ENCODE measurements at places on chromosomes 12 and 14.

- no peak for DNase-seq
Observed at GRCh38 chr12:12645485-12645884, 33.8 kb downstream of the CREBL2 start.

DNA sequence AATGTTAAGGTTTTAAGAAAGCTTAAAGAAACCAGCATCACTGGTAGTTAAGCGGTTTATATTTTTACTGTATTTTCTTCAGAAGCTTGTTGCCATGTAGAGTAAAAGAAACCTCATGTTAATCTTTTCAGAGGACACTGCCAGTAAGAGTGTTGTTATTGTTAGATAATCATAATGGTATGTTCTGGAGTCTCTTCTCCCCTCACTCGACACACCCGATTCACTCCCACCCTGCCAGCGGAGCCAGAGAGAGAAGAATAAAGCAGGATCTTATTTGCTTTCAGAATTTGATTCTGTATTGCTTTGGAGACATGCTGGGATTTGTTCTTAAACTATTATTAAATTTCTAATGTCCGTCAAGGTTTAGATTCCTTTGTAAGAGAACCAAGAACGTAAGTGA, 113.7 kb downstream of the SAMD4A start:
- no peak for DNase-seq

GRCh38 chr12:76346798-76347420, 1.3 kb downstream of the BBS10 start:
- DNase-seq, result no peak

DNA sequence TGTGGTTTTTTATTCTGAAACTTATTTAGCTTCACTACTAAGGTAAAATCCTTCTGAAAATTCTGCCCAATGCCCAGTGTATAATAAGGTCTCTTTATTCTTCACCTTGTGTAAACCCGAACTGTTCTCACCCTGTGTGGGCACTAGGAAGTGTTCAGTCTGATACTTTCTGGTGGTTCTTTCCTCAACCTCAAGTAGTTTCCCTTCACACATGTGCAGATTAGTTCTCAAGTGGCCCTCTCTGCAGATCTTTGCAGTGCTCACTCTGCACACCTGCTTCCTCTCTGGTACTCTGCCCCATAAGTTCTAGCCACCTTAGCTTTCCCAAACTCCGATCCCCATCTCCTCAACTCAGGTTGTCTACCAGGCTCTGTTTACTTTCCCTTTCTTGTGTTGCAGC, 61.6 kb downstream of the RAD51B start:
- DNase-seq, result no peak

DNA sequence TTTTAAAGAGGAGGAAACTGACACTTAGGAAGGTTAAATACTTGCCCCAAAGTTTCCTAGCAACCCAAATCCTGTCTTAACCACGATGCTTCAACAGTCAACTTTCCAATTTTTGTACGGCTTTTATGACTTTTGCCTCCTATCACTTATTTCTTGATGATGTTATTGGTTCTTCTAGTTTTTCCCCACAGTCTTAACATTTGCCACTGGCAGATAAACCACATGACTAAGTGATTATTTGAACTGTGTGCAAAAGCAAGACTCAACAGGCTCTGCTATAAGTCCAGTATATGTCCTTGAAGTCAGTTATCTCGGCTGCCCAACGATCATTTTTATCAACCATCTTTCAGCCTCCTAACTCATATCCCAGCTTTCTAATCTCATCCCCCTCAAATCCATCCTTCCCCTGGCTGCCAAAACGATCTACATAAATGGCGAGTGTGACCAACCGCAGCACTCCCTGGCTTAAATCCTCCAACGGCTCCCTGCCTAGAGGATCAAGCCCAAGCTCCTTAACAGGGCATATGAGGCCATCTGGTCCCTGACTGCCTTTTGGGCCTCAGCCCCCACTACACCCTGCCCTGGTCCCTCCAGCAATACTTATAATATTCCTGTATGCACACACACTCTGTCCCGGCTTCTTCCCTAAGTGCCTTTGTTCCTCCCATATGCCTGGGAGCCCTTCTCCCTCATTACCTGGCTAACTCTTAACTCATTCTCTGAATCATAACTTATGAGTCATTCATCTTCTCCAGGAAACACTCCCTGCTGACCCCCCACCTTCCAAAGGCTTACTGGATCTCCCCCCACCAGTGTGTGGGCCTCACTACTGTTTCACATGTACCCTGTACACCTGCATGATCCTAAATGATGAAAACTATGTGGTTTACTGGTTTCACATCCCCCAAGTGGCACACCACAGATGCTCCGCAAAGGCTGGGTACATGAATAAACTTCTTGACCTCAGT, 8.8 kb downstream of the VPS37B start:
- DNase-seq, result no peak
